ENCODE measurements at places on chromosomes 16 and 17.

DNA sequence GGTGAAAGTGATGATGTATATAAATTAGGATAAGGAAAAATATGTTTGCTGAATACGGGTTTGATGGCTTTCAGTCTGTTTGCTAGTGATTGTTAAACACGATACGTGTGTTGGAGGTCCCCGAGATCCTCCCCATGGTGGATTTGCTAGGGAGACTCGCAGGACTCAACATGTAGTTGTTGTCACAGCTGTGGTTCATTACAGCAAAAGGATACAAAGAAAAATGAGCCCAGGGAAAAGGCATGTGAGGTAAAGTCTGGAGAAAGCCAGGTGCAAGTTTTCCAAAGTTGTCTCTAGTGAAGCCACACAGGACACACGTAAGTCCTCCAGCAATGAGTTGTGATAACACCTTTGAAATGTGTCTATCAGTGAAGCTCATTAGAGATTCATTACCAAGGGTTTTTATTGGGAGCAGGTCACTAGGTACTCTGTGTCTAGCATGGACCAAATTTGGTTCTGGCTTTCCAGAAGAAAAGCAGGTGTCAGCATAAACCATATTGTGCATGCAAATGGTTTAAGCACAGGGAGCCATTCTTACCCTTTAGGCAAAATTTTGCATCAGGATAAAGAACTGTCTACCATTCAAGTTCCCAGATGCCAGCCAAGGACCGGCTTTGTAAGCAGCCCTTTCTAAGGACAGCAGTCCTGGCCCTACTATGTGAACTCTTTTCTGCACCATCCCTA, 215.2 kb upstream of the WSCD1 start:
- no peak for DNase-seq

DNA sequence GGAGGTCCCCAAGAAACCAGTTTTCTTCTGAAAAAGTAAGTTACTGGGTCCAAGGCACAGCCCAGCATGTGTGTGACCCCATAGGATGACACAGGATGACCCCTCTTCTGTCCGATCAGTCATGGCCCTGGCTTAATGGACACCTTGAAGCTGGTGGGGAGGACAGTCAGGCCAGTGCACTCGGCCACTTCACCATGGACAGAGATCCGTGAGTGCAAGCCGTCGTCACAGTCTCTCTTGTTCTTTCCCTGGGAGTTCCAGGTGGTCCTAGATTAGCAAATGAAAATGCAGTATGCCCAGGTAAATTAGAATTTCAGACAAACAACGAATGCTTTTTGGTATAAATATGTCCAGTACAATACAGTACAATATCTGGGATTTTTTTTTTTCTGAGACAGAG, 1.4 kb upstream of the RNF222 start:
- DNase-seq = no peak

DNA sequence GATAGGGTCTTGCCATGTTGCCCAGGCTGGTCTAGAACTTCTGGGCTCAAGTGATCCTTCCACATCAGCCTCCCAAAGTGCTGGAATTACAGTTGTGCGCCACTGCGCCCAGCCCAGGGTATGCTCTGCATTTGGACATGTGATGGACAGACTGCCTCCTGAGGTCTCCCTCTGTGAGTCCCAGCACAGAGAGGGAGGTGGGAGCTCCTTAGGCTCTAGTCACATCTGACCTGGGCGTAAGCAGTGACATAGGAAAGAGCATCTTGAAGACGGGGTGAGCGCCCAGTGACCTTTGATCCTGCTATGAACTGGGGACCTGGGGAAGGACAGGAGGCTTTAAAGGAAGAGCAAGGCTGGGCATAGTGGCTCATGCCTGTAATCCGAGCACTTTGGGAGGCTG, 2.2 kb upstream of the GFAP start:
- no peak for DNase-seq

DNA sequence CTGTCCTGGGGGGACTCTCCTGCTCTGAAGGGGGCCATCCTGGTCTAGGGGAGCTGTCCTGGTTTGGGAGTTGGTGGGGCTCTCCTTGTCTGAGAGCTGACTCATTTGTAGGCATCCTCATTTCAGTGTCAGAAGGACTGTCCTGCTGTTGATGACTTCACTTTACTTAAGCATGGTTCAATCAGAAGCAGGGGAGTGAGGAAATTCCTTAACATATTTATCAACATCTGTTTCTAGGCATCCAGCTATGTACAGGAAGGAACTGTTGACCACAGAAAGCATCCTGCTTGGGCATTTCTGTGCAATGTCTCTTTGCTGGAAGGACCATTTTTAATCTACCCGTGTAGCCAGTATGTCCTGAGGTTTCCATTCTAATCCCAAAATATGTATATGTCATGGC, 502.7 kb upstream of the HSBP1 start:
- DNase-seq = no peak

DNA sequence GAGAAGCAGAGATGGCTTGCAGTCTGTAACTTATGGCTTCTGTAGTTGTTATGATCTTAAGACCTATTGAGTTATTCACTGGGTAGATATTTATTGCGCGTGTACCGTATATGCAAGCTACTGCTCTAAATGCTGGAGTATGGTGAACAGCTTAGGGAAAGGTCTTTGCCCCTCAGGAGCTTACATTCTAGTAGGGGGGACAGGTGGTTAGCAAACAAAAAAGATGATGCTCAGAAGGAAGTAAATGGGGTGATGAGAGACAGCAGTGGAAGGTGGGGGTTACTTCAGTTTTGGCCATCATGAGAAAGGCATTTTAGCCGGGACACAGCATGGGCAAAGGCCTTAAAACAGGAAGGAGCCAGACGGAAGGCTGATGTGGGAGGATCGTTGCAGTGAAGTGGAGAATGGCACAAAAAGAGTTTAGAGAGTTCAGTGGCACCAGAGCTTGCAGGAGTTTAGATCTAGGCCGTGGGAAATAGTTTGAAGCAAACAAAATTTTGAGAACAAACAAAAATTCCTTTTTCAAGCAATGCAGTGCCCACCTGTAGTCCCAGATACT, 2.1 kb downstream of the ARMC7 start:
- no peak for DNase-seq

DNA sequence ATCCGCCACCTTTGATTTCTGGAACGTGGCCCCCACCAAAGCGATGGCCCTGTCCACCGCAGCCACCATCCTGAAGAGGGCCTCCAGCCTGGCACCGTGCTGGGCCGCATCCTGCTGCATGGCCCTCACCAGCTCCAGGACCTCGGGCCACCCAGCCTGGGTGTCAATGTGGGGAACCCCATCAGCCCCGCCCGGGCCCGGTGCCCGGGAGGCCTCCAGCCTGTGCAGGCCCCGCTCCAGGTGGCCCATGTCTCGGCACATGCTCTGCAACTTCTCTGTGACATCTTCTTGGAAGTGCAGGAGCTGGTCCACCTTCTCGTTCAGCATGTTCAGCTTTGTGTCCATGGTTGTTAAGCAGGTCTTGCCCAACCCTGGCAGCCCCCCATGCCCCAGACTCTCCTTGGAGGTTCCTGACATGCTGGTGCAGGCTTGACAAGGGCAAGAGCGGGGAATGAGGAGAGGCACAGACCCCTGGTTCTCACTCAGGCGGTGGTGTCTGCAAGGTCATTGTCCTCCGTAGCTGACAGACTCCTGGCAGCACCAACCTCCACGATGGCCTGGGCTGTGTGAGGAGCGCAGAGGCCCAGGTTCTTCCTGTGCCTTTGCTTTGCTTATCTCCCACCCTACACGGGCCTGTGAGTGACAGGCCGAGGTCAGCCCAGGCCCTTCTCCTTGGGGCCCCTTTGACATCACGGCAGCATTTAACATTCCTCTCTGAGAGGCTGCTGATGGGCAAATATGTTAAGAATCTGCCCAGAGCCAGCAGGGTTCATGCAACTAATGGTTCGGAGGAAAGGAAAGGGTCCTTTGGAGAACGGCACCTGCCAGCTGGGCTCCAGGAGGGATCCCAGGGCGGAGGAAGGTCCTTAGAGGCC, at the start of gene MYLK3:
Gene MYLK3 (minus strand): TSS at position 568 of the 875 bp plus-strand sequence. CDS start 151 bp downstream, at position 417.
- peak; percentile 25 for DNase-seq

DNA sequence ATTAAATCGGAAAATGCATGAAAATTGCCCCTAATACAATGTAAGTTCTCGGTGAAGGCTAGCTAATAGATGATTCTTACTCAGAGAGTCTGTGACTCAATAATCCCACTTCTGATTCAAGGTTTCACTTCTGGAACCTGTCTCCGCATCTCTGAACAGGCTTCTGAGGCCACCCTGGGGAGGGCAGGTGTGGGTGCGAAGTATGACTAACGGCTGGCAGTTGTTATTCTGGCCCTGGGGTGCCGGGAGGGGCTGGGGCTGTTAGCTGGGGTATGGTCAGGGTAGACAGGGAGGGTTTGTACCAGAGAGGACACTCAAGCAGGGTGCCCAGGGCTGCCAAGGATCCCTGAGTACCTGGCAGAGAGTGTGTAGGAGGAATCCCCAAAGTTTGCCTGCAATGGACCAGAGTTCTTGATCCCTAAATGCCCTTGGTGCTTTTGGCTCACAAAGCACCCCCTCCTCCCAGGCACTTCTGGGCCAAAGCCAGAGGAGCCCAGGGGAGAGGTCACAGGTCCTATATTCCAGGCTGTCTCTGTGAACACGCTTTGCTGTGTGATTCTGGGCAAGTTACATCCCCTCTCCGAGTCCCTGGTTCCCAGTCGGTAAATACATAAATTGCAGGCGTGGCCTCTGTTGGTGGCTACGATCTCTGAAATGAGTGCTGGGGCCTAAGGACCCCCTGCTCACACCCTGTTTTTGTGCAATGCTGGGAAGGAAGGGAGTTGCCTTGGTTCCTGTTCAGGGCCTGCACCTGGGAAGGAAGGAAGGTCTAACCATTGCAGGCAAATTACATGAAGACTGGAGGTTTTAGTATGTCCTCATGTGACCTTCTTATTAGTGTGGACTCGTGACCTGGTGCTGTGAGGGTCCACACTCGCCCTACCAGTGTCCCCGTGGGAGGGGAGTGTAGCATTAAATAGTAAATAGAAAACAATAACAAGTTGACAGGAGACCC, 49.9 kb upstream of the CPNE2 start:
- no peak for DNase-seq

DNA sequence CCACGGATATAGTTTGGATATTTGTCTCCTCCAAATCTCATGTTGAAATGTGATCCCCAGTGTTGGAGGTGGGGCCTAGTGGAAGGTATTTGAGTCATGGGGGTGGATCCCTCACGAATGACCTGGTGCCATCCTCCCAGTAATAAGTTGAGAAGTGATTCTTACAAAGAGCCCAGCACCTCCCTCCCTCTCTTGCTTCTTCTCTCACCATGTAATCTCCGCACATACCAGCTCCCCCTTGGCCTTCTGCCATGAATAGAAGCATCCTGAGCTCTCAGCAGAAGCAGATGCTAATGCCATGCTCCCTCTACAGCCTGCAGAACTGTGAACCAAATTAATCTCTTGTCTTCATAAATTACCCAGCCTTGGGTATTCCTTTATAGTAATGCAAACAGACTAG, 41.9 kb upstream of the RBBP6 start:
- DNase-seq = no peak

DNA sequence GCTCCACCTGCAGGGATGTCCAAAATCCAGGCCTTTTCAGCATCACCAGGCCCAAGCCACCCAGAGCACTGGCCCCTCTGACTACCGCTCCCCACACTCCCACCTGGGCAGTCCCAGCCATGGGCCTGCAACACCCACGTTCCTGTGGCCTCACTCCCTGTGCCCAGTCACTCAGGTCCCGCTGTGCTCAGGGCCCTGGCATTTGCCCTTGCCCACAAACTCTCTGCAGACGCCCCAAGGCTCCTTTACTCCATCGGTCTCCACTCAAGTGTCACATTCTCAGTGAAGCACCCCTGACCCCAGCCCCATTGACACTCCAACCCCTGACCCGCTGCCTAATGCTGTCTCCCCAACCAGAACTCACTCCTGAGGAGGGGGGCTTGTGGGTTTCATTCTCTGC, 23.6 kb downstream of the MPG start:
- DNase-seq = no peak

GRCh38 chr17:301681-302299, 50.8 kb downstream of the RPH3AL start:
- DNase-seq = no peak

DNA sequence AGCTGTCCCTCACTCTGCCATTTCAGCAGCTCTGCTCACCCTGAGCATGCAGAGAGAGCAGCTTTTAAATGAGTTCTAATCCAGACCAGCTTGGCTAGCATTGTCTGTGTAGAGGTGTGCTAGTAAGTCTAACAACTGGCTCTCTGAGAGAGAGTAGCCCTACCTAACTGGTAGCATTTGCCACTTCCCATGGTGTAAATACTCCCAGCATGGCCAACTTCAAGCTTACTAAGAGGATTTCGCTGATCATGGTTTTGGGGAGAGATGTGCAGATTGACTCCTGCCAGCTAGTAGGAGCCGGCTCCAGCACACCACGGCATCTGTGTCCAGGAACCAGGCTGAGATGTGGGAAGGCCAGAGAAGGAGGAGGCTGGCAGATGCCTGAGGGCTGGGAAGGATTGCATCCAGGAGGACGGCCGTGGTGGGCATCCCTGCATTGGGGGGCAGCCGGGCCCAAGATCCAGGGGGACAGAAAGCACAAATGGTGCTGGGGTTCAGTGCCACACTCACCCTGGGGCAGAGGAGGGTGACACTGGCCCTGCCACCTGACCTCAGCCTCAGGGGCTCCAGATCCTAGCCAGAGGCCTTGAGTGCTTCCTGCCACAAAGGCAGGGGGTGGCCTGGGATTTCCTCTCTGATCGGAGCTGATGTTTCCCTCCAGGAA, 394.9 kb upstream of the TNRC6C start:
- DNase-seq = no peak

DNA sequence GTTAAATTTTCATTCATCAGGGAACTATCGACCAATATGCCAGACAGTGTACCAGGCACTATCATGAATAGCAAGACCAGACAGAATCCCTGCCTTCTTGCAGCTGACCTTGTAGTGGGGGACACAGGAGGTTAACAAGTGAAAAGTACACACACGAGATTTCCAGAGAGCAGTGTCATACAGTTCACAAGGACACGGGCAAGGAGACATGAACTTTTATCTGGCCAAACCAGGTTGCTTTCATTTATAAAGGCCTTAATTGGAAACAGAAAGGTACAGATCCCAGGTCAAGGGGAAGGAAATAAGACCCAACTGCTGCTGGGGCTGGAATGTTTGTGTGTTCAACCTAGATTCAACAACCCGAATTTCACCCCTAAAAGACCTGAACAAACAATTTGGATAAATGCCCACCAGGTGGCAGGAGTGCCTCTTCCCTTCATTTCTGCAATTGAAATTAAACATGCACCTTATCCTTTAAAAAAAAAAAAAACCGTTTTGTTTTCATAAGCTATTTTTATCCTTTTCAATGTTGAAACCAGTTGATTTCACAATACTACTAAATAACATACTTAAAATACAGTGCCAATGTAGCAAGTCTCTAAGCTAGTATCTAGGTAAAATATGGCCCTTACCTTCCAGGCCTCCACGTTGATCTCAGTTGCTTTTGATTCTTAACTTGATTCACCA, 65.9 kb downstream of the EMP2 start:
- no peak for DNase-seq

- no peak for DNase-seq
Observed at GRCh38 chr16:1154291-1154886, 1.5 kb downstream of the CACNA1H start.

Data from iPS DF 6.9 (cell line).